ENCODE measurements at places on chromosomes 16 and 17. TPM values are rescaled to one million over a fixed set of nuclear protein-coding genes. Genes with fewer than 3 reads are reported as not detected.

The ARHGAP44 gene
- total RNA-seq = 10.9 TPM

The ASGR1 gene
- not detected for total RNA-seq

The NOTUM gene
- total RNA-seq = not detected

The LGALS9B gene
- total RNA-seq = not detected

The KCNJ18 gene
- not detected for total RNA-seq

The UTP4 gene
- total RNA-seq = 33.1 TPM

The CTF1 gene
- total RNA-seq = 2.6 TPM

The PTX4 gene
- total RNA-seq = not detected

The ITGAL gene
- 1.3 TPM for total RNA-seq

The IGF2BP1 gene
- 0.94 TPM for total RNA-seq

The CCL17 gene
- not detected for total RNA-seq

The BCKDK gene
- total RNA-seq = 49.4 TPM

The ALOX12B gene
- total RNA-seq = not detected

The ZFP3 gene
- total RNA-seq = 14.1 TPM

The MYH8 gene
- not detected for total RNA-seq

The DEXI gene
- total RNA-seq = 74.7 TPM

The PRSS22 gene
- total RNA-seq = 7.2 TPM

The FMNL1 gene
- total RNA-seq = 4.8 TPM

The KCNJ12 gene
- total RNA-seq = 0.56 TPM

The EME1 gene
- 0.27 TPM for total RNA-seq

The WNT9B gene
- not detected for total RNA-seq

The SOST gene
- not detected for total RNA-seq

The NUDT7 gene
- total RNA-seq = 16.0 TPM

The HSD11B2 gene
- 10.1 TPM for total RNA-seq

The FNDC8 gene
- total RNA-seq = not detected

The EIF1 gene
- 171 TPM for total RNA-seq

The ALDH3A1 gene
- total RNA-seq = not detected

The AANAT gene
- total RNA-seq = not detected

The PLEKHG4 gene
- 8.2 TPM for total RNA-seq

The ZSCAN10 gene
- not detected for total RNA-seq

The EPX gene
- not detected for total RNA-seq

The CHST4 gene
- total RNA-seq = not detected

The CLEC18B gene
- not detected for total RNA-seq

The FBXO39 gene
- not detected for total RNA-seq

The PIK3R5 gene
- 2.3 TPM for total RNA-seq

The ATF7IP2 gene
- 27.8 TPM for total RNA-seq

The TNFSF13 gene
- 32.2 TPM for total RNA-seq

The EFCAB3 gene
- total RNA-seq = not detected

The CHRNB1 gene
- 19.8 TPM for total RNA-seq

The HS3ST6 gene
- total RNA-seq = not detected

The NPW gene
- not detected for total RNA-seq

The NPTX1 gene
- not detected for total RNA-seq

The GINS2 gene
- 0.29 TPM for total RNA-seq

The TMEM238L gene
- total RNA-seq = not detected

The OR1A1 gene
- total RNA-seq = not detected

The AIPL1 gene
- not detected for total RNA-seq

The SSTR5 gene
- not detected for total RNA-seq

The CD300LB gene
- total RNA-seq = not detected

The ARHGDIG gene
- not detected for total RNA-seq

The NPIPA7 gene
- 5.6 TPM for total RNA-seq
